ENCODE measurements at places on chromosomes 1 and 21. TPM values are rescaled to one million over a fixed set of nuclear protein-coding genes. Genes with fewer than 3 reads are reported as not detected.

- no peak for DNase-seq
These were observed 22.8 kb upstream of the STUM start for GRCh38 chr1:226525750-226526149.

- peak; percentile 48 for DNase-seq
These were observed 36.6 kb upstream of the OPRD1 start for GRCh38 chr1:28775121-28775942.

DNA sequence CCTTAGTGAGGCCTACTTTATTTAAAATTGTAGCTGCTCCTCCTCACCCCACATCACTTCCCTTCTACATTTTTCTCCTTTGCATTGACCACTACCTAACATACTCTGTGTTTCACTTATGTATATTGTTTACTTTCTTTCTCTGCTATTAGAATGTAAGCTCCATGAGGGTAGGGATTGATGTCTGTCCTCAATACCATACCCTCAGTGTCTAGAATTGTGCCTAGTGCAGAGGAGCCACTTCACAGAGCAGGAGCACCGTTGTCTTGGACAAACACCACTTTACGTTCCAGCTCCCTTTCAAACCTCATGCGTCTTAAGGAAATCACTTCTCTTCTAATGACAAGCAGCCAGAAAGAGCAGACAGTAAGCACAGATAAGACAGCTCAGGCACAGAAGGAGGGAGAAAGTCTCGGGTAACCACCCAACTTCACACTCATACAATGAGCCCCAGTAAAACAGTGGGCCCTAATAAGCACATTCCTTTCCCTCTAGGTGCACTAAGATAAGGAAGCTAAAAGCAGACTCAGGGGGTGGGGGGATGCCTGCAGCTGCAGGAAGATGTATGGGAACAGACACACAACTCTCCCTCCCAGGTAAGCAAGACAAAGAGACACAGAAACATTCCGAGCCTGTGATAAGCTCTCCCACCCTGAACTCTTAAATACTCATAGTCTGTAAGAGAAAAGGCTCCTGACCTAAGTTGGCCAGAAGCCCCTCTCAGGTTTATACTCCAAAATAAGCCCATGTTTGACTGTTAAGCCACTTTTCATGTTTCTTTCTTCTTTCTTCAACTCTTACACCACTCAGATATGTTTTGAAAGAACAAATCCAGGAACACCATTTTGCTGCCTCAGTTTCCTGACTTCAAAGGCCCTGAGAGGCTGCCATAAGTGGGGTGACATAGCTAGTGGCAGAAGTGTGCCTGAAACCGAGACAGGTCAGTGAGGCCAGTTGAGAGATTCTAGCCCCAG is 7.1 kb upstream of the PLEKHM2 start:
- DNase-seq, result no peak

DNA sequence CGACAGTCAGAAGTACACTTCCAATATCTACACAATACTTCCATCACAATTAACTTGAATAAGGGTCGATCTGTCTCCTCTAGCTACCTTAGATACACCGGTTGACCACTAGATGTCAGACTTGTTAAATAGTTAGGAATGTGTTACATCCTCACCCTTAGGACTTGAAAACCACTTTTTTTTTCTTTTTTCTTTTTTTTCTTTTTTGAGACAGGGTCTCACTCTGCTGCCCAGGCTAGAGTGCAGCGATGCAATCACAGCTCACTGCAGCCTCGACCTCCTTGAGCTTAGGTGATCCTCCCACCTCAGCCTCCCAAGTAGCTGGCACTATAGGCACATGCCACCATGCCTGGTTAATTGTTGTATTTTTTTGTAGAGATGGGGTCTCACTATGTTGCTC is 120.4 kb upstream of the GREM2 start:
- DNase-seq, result peak; percentile 29

DNA sequence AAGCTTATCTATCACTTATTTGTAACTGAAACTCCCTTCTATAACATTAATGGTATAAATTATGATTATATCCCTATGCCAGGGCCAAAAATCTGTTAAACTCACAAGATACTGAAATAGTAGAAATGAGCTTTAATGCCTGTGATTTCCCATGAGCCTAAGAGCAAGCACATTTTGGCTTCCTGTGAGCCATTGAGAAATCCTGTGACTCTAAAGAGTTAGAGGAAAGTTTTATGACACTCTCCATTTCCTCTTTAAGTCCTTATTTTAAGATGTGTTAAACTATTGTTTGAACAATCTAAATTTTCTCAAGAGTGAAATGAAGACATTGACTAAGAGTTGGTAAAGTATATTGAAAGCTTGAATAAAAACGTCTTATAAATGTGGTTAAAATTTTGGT is 45.6 kb downstream of the SUCO start:
- DNase-seq, result no peak

DNA sequence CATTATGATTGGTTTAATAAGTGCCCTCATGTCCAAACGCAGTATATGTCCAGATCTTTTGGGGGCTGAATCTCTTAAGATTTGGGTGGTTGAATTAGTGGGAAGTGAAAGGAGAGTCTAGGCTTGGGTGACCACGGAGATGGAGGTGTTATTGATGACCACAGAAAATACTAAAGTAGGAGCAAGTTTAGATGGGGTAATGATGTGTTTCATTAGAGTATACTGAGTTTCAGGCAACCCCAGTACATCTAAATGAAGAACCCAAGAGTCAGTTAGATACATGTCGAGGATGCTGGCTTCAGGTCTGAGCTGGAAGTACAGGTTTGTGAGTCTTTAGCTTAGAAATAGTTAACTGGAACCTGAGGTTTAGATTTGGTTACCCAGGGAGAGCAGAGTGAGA is 6.5 kb upstream of the ZZZ3 start:
- DNase-seq, result no peak

GRCh38 chr21:24945910-24946309 is 661.4 kb downstream of the MRPL39 start:
- DNase-seq, result no peak

- DNase-seq, result no peak
These were observed 496.4 kb downstream of the SETD4 start for GRCh38 chr21:35563885-35564451.

DNA sequence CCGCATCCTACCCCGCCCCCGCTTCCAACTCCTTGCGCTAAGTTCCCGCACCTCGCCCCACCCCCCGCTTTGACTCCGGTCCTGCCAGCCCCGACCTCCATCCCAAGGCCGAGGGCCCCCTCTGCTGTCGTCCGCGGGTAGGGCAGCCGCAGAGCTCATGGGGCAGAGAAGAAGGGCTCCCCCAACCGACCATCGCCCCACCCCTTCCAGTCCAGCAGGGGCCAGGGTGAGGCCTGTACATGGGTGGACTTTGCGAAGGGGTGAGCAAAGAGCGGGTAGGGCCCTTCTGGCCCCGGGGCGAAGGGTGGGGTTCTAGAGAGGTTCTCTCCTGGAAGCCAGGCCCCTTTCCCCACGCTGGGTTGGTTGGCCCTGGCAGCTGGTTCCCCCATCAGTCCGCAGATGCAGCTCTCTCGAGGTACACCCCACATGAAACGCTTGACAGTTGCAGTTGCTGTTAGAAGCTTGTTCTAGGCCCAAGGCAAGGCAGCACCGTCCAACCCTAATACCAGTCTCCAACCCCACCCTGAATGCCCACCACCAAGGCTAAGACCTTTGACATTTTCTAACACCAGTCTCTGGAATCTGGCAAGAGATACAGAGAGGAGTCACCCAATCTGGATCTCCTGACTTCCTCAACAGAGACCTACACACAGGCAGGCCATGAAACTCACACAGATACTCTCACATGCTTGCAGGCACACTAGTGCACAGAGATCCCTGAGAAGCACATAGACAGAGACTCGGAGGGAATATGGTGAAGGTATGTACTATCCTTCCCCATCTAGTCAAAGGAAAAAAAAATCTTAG is 25.3 kb upstream of the ADGRB2 start:
- DNase-seq, result peak; percentile 86

- DNase-seq, result no peak
These were observed 59.0 kb upstream of the BCAR3 start for GRCh38 chr1:93740601-93741031.

- no peak for DNase-seq
These were observed 133.8 kb upstream of the LMO4 start for GRCh38 chr1:87194856-87195255.

- no peak for DNase-seq
These were observed 78.9 kb downstream of the CLEC20A start for GRCh38 chr1:178417858-178418257.

GRCh38 chr1:164912290-164912689 is 353.3 kb downstream of the PBX1 start:
- DNase-seq, result no peak

DNA sequence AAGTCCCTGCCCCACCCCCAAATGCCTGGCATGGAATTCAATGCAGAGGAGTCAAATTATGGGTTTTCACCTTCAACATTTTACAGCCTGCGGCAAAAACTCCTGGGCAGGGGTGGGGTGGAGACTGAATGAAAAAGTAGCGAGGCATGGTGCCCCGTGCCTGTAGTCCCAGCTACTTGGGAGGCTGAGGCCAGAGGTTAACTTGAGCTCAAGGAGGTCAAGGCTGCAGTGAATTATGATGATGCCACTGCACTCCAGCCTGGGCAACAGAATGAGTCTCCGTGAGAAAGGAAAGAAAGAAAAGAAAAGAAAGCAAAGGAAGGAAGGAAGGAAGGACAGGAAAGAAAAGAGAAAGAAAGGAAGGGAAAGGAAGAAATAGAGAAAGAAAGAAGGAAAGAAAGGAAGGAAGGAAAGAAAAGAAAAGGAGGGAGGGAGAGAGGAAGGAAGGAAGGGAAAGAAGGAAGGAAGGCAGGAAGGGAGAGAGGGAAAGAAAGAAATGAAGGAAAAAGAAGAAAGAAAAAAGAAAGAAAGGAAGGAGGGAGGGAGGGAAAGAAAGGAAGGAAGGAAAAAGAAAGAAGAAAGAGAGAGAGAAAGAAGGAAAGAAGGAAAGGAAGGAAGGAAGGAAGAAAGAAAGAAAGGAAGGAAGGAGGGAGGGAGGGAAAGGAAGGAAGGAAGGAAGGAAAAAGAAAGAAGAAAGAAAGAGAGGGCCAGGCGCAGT is 11.1 kb downstream of the LEMD1 start:
- no peak for DNase-seq

GRCh38 chr1:25556791-25557476 is 13.5 kb downstream of the LDLRAP1 start:
- DNase-seq, result no peak

- DNase-seq, result no peak
These were observed 14.1 kb downstream of the RUNX3 start for GRCh38 chr1:24915816-24916602.

DNA sequence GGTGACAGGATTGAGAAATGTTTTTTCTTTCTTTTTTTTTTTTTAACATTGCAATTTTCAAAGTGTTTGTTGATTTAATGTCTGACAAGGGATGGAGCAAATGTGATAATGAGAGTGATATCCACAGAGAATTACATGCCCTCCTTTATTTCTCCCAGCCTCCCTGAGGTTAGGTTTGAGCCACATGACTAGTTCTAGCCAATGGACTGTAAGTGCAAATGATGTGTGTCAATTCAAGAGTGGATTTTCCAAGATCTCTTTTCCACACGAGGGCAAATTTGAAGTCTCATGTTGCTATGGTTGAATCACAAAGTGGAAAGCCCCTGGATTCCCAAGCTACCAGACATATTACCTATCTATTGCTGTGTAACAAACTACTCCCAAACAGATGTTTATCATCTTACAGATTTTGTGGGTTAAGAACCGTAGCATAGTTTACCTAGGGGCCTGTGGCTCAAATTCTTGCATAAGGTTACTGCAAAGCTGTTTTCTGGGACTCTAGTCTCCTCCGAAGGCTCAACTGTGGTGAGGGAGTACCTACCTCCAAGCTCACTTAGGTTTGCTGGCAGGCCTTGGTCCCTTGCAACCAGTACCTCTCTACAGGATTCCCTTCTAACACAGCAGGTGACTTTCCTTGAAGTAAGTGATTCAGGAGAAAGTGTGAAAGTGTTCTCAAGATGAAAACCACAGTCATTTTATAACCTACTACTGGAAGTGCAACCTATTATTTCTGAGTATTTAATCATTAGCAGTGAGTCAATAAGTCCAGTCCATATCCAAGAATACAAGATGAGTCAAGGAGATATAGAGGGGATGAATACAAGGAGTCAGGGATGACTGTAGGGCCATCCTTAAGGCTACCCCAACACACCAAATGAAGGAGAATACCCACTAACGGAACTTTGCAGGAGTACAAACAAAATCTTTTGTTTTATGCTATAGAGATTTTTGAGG is 533.6 kb downstream of the PTPRC start:
- no peak for DNase-seq

- DNase-seq, result no peak
These were observed 5.2 kb downstream of the RCC1 start for GRCh38 chr1:28510970-28511440.

GRCh38 chr1:223504741-223505140 is 111.5 kb downstream of the CCDC185 start:
- DNase-seq, result no peak

- no peak for DNase-seq
These were observed 152.2 kb upstream of the KRTAP19-8 start for GRCh38 chr21:31190516-31190915.

- DNase-seq, result peak; percentile 85
These were observed 8.7 kb upstream of the LGR6 start for GRCh38 chr1:202184750-202185460.

DNA sequence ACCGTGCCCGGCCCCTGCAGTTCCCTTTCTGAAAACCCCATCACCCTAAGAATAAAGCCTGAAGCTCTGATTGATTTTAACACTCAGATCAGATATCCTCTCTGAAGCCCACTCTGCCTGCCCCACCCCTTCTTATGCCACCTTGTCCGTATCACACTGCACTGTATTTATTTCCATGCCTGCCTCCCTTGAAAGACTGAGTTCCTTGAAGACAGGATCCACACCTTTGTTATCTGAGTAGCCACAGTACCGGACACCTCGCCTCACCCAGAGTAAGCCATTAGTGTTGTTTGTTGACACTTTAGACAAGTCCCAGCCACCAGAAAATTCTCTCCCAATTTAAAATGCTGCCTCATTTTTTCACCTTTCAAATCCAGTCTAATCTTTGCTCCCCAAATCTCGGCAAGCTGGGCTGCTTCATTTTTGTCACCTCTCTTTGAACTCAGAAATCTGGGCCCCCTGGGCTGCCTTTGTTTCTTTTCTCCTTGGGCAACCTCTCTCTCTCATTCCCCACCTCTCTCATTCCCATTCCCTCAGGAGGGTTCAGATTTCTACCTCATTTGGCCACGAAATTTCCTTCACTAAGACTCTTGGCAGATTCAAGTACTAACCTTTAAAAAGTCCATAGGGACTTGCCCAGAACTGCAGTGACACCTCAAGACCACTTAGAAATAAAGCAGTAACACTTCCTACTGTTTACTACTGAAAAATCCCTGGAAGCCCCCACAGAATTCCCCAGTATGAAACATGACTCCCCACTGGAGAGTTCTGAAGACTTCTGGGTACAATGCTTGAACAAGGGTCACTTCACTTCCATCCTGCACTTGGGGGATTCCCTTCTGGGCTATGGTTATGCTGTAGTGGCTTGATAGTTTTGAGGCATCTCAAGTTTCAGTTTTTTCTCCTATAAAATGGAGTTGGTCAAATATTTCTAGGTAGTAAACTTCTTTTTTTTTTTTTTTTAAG is 8.7 kb upstream of the PPP1R15B start:
- DNase-seq, result no peak

NRDC gene
- total RNA-seq, result 65.2 TPM

FCGR3B gene
- 0.82 TPM for total RNA-seq

AGT gene
- total RNA-seq, result 4.1 TPM

SPRR2D gene
- not detected for total RNA-seq

TCHHL1 gene
- total RNA-seq, result not detected

KCNQ4 gene
- 1.2 TPM for total RNA-seq

LMOD1 gene
- total RNA-seq, result 0.41 TPM

TFF2 gene
- total RNA-seq, result not detected

CRABP2 gene
- total RNA-seq, result 7.7 TPM

IL20 gene
- not detected for total RNA-seq

TRNP1 gene
- total RNA-seq, result 16.7 TPM

ADCY10 gene
- total RNA-seq, result 0.41 TPM

S100A8 gene
- 7.3 TPM for total RNA-seq

WNT9A gene
- 1.2 TPM for total RNA-seq

JAM2 gene
- total RNA-seq, result 15.5 TPM

ZBTB8A gene
- total RNA-seq, result 43.2 TPM
